Body of pancreas (tissue), 4 donors: ENCODE measurements at places on chromosomes 12 and 14. TPM values are rescaled to one million over a fixed set of nuclear protein-coding genes. Genes with fewer than 3 reads are reported as not detected.

The GLIPR1L1 gene
- not detected for total RNA-seq

The ERP27 gene
- 131 TPM for total RNA-seq

The FBXO34 gene
- total RNA-seq: 14.2 TPM

The SERPINA12 gene
- not detected for total RNA-seq

The ART4 gene
- 1.3 TPM for total RNA-seq

The PTPRR gene
- total RNA-seq: 0.78 TPM

The B3GNT4 gene
- not detected for total RNA-seq

The C12orf42 gene
- not detected for total RNA-seq

The OLR1 gene
- 5.7 TPM for total RNA-seq

The CFAP54 gene
- 0.52 TPM for total RNA-seq

The GALNT16 gene
- total RNA-seq: 1.3 TPM

The SLC39A5 gene
- 306 TPM for total RNA-seq

The TMEM132D gene
- 0.26 TPM for total RNA-seq

The TMEM117 gene
- total RNA-seq: 23.4 TPM
